T1000 (cell line): ENCODE measurements at places on chromosomes 13 and 19.

- no peak for DNase-seq
Observed at GRCh38 chr19:45528149-45528743, 21.0 kb downstream of the VASP start.

DNA sequence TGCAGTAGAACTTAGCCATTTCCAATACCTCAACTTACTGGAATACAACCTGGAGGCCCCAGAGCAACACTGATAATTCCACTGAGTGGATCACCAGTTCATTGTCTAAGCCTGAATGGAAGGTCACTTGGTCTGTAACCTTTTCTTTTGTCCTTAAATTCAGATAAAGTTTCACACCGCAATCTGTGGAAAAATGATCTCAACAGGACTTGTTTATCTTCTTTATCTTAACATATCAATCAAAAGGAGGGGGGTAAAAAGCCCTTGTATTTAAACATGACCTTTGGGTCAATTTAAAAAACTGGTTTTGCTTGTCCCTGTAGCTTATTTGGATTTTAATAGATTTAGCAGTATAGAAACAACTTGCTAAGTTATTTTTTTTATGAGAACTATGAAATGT, 21.6 kb downstream of the SAE1 start:
- no peak for DNase-seq

GRCh38 chr19:5988517-5989387, 10.8 kb upstream of the RANBP3 start:
- DNase-seq, result no peak

DNA sequence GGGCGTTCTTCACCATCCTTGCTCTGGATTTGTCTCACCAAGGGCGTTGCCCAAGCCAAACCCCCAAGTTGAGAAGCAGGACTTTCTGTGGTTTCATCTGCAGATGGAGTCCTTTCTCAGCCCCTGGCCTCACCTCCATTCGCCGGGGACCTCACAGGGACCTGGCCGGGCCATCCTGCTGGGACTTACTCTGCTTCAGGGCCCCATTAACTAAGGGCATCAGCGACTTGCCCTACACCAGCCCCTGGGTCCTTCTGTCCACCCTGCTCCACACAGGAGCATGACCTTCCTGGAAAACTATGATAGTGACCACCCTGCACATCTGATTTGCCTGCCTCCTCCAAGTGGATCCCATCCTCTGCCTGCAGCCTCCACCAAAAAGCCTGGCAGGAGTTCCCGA, 47.2 kb upstream of the SPACA7 start:
- no peak for DNase-seq

GRCh38 chr19:50837300-50837699, 3.9 kb upstream of the KLK15 start:
- no peak for DNase-seq

GRCh38 chr19:3691372-3691716, 8.9 kb downstream of the PIP5K1C start:
- DNase-seq, result no peak

GRCh38 chr13:79780240-79780639, 299.3 kb downstream of the NDFIP2 start:
- DNase-seq, result no peak

DNA sequence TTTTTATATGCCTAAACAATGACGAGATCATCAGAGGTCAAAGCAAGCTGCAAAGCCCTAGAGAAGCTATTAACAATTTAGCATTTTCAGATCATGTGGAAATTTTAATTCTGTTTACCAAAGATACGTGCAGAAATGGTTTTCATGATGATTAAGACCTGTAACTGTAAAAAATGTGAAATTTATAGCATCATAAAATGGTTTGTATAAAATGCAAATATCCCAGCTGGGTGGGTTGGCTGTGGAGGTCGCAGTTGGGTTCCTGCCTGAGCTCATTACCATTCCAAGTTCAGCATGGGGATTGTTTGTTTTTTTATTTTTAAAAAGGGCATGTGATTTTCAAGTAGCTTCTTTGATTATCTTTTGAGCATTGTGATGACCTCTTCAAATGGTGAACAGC, 47.9 kb upstream of the SIAH3 start:
- DNase-seq, result no peak

- DNase-seq, result no peak
Observed at GRCh38 chr19:49469828-49470614, 4.0 kb upstream of the FLT3LG start.

DNA sequence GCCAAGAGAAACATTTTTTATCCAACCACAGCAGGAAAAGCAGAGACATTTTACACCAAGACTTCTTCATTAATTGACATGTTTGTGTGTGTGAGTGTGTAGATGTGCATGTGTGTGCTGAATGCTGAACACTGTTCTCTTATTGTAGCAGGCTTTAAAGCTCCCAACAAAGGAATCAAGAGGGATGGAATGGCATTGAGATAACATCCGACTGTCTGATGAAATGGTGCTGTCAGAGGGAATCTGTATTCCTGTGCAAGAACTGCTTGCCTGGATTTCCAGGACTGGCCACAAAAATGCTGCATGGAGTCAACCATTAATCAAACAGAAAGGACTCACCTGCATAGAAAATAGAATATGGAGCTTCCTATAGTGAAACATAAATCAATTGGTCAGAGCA, 354.0 kb downstream of the UQCRFS1 start:
- no peak for DNase-seq

- no peak for DNase-seq
Observed at GRCh38 chr19:343451-343931, 1.1 kb downstream of the MIER2 start.

- no peak for DNase-seq
Observed at GRCh38 chr13:24361852-24362366, 52.5 kb downstream of the C1QTNF9 start.

- DNase-seq, result no peak
Observed at GRCh38 chr13:74258961-74259360, 124.8 kb upstream of the KLF12 start.

- DNase-seq, result no peak
Observed at GRCh38 chr13:113155982-113156655, 2.3 kb upstream of the PROZ start.

- no peak for DNase-seq
Observed at GRCh38 chr13:78241278-78241919, 322.8 kb upstream of the EDNRB start.

DNA sequence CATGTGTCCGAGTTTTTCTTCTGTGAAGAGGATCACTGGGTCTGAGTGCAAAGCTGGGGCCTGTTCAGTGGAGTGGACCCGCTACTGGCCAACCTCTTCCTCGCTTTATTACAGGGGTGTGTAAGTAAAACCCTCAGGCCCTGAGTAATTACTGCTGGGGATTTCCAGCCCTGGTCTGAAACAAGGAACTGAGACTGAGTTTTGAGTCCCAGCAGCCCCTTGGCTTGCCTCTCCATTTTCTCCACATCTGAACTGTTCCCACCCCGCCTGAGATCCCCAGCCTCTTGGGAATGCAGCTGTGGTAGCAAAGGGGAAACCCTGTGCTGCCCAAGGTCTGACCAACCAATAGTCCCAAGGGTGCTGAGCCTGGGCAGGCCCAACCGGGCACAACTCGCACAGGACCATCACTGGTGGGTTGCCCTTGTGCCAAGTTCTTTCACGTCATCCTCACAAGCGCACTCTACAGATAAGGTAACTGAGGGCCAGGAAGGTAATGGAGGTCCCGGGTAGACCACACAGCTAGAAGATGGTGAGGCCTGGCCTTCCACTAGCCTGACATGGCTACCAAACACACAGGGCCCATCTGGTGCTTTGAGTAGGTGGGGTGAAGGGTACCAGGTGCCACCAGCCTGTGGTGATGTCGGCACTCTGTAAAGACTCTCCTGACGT, 13.7 kb upstream of the SLC35E1 start:
- DNase-seq, result no peak

GRCh38 chr13:74132152-74132775, 1.9 kb downstream of the KLF12 start:
- DNase-seq, result no peak

DNA sequence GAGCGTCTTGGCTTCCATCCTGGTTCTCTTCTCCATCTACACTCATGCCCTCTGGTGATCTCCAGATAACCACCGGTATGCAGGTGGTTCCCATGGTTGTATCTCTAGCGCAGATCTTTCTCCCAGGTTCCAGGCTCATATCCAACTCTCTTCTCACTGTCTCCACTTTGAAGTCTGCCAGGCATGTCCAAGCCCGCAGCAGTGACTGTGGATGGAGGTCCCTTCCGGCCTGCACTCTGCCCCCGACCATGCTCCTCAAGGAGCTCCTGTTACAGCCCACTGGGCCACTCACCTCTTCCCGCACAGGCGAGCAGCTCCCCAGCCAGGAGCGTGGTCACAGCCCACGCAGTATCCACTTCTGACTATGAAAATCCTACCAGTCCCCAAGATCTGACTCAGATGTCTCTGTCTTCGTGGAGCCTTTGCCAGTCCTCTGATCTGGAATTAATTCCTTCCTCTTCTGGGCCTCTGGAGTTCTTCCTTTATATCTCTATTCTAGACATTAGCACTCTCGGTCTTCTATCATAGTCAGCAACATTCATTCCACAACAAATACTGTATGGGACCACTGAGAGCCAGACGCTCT, 100.2 kb downstream of the TEX26 start:
- no peak for DNase-seq

GRCh38 chr13:89199138-89199537, 1528.0 kb downstream of the SLITRK5 start:
- DNase-seq, result no peak

- no peak for DNase-seq
Observed at GRCh38 chr19:16561382-16561781, 10.8 kb downstream of the SLC35E1 start.

DNA sequence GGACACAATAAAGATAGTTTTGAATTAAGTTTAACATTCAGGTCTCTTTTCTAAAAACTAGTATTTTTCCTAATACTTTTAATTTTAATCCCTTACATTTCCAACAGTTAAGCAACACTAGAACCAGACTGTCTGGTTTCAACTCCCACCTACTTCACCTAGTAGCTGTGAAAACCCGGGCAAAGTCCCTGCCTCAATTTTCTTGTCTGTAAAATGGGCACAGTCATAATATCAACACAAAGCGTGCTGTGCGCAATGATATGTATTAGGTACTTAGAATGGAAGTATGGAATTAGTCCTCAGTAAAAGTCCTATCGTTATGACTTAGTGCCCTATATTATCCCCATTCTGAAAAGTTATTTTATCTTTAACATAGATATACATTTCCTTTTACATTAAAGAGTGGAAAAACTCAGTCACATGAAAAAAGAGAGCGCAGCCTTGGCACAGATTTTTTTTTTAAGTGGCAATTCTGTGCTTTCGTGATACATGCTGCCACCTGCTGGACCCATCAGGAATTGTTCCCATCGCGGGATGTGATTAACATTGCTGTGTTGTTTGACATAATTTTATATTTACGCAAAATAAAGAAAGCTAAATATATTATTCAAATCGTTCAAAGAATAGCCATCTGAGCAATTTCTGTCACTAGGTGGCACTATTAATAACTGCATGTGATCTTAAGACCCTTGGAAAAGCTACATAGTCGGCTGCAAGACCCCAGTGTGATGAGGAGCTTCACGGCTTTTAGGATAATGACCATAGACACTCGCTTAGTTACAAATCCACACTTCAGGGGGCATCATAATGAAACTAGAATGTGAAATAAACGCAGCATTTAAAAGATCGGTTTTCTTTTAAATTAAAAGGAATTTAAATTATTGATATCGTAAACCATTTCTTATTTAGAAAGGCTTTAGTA, 59.9 kb downstream of the LIG4 start:
- no peak for DNase-seq

DNA sequence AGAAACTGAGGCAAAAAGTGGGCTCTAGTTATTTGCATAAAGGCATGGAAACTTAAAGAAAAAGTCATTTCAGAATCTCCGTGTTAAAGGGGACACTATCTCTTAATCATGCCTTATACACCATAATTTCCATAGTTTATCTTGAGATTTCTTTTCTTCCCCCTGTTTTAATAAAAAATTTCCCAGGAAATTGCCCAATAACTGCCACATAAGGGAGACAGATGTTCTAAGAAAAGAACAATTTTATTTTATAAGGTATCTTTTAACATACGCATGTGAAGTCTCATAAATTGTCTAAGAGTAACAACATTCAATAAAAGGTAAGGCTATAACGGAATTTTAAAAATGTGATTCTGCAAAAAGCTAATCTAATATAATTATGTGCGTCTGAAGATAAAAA, 371.3 kb downstream of the IRS2 start:
- DNase-seq, result no peak
